ENCODE measurements at places on chromosomes 1 and 21.

DNA sequence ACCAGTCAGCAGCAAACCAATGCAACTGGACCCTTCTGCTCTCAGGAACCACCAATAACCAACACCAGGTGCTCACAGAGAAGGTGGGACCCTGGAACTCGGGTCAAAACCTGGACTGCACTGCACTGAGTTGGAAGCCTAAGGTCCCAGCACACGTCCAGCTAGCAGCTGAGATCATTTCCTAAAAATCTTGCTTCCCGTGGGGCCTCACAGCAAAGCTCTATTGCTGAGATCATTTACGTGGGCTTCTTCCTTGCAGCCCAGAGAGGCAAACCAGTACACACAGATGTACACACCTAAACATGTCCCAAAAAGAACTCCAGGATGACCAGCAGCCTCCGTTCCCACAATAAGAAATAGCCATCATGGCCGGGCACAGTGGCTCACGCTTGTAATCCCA lies 22.8 kb upstream of the STMN1 start:
- no peak for DNase-seq

DNA sequence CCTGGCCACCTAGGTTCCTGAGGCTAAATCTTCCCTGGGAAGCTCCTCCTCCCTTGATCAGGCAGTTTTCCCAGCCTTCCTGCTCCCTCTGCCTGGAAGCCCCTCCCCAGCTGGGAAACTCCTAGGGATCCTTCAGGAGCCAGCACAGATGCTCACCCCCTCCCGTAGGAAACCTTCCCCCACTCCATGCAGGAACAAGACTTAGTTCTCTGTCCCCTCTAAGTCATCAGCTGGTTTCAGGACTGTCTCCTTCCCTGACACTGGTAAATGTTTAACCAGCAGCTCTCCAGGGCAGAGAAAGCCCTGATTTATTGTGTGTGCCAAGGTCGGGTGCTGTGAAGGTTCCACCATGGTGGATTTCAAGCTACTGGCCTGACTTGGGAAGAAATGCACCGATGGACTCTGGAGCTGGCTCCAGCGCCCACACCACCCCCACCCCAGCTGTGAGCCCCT lies 25.0 kb downstream of the TTC39A start:
- DNase-seq = no peak

DNA sequence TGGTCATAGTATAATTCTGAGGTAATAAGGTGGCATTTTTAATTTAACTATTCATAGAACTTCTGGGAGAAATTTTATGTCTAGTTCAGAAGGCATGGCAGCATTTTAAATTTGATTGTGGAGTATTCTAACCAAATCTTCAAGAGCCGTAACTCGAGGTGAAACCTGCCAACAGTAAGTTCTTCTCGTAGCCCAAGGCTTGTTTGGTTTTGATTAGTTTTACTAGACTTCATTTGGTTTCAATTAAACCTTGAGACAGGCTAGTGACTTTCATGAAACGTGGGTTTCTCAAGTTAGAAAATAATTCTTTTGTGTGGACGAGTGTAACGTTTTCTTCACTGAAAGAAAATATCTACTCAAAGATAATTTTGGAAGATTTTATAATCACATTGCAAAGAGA lies 395.5 kb downstream of the USP25 start:
- peak; percentile 15 for DNase-seq

- peak; percentile 11 for DNase-seq
Observed at GRCh38 chr1:170483051-170483450, 48.9 kb upstream of the GORAB start.

DNA sequence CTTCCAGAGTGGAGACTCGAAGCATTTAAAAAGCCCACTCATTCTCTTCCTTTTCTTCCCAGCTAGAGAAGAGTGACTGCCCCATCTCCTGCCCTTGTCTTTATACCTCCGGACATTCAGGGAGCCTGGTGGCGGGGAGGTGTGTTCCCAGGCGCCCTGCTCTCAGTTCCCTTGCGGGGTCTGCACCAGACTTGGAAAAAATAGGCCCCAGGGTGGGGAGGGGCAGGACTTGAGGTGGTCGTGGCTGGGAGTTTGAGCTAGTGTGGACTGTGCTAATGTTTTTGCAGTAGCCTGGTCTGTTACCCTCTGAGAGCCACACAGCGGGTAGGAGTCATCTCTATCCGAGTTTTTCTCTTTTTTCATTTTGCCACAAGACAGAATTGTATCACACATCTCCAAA lies 139.1 kb downstream of the PEX14 start:
- DNase-seq = no peak

DNA sequence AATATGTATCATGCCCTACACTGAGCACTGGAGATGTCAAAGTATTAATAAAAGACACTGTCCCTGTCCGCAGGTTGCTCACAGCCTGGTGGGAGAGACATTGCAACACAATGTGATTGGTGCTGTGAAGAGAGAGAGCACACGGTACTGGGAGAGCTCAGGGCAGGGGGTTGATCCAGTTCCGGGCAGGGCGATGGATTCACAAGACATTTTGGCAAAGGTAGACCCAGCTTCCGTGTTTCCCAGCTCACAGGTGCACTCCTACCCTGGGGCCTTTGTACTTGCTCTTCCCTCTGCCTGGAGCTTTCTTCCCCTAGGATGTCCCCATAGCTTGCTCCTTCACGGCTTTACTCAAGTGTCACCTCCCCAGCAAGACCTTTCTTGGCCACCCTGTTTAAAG lies 1.4 kb downstream of the PLA2G5 start:
- no peak for DNase-seq

- no peak for DNase-seq
Observed at GRCh38 chr1:219387211-219387610, 213.5 kb downstream of the LYPLAL1 start.

- no peak for DNase-seq
Observed at GRCh38 chr1:201767339-201767738, 61.6 kb upstream of the IPO9 start.

DNA sequence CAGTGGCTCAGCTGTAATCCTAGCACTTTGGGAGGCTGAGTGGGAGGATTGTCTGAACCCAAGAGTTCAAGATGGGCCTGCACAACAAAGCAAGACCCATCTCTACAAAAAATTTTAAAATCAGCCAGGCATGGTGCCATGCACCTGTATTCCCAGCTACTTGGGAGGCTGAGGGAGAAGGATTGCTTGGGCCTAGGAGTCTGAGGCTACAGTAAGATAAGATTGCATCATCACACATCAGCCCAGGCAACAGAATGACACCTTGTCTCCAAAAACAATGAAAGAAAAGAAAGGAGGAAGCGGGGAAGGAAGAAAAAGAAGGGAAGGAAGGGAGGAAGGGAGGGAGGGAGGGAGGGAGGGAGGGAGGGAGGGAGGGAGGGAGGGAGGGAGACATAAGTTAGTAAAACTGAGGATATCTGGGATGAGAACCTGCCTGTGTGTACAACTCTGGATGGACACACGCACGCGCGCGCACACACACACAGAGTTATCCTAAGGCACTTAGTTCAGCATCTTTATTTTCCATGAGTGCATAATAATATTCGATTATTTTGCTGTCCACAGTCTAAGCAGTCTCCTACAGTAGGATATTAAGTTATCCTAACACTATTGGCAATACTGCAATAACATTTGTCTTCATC lies 92.9 kb upstream of the LBR start:
- no peak for DNase-seq

GRCh38 chr1:40610156-40610555 lies 55.3 kb downstream of the RIMS3 start:
- DNase-seq = no peak

- DNase-seq = no peak
Observed at GRCh38 chr1:35881850-35882273, 1.1 kb upstream of the AGO1 start.

GRCh38 chr21:44793592-44794374 lies 7.8 kb downstream of the UBE2G2 start:
- no peak for DNase-seq

DNA sequence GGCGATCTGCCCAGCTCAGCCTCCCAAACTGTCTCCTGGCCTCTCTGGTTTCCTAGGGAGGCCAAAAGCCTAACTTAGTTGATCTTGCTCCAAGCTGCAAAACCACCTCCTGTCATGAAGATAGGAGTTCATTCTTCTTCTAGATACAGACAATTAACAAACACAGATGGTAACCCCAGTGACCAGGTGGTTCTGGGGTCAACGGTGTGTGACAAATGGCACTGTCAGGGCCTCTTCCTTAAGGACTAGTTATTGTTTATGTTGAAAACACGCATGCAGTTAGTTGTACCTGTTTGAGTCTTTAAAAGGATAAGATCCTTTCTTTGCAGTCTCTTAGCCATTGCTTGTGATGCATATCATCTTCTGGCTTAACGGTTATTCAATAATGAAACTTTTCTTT lies 4.6 kb upstream of the UMODL1 start:
- DNase-seq = no peak

- DNase-seq = peak; percentile 54
Observed at GRCh38 chr1:68230901-68231626, 1.3 kb downstream of the WLS start.

DNA sequence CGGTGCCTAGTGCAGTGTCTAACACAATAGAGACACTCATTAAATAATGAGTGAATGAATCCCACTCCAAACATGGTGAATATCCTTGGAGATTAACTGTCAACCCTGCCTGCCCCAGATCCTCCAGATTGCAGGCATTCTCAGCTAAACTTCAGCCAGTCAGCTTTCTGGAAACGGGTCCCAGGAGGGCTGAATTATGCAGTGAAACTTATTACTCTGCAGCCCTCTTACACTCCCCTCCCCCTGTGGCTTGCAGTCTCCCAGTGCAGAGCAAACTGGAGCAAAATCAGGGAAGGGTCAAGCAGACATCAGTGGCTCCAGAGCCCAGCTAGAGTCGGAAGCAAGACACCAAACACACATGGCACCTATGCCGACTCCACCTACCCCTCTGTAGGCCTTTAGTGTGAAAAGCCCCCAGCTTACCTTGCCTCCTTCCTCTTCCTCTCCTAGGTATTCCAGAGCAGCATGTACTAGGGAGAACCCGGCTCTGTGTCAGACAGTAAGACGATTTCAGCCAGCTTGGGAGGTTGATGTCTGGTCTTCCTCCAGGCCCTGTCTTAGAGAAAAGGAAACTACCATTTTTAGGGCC lies 6.5 kb upstream of the RGS16 start:
- DNase-seq = peak; percentile 69

GRCh38 chr1:5223206-5223605 lies 568.8 kb downstream of the AJAP1 start:
- peak; percentile 65 for DNase-seq

DNA sequence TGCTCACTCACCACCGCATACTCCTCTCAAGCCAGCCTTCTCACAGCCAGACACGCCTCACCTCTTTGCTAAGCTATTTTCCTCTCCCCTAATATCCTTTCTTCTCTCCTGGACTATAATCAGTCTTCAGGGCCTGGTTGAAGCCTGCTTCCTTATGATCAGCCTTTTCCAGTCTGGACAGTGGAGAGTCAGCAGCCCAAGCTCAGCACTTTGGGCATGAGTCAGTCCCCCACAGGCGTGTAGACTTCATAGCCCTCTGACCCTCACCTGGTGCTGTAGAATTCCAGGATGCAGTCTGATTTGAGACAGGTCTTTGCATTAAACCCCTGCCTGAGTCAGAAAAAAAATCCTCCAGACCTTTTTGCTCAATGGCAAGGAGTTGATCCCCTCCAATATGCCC lies 2.5 kb downstream of the HPCAL4 start:
- DNase-seq = no peak

- DNase-seq = no peak
Observed at GRCh38 chr21:33370305-33370704, 32.9 kb upstream of the IFNGR2 start.

GRCh38 chr1:84267476-84267875 lies 34.0 kb upstream of the SAMD13 start:
- no peak for DNase-seq

GRCh38 chr1:198128533-198128932 lies 28.3 kb upstream of the NEK7 start:
- no peak for DNase-seq

GRCh38 chr1:14543191-14543840 lies 55.2 kb upstream of the KAZN start:
- DNase-seq = no peak

DNA sequence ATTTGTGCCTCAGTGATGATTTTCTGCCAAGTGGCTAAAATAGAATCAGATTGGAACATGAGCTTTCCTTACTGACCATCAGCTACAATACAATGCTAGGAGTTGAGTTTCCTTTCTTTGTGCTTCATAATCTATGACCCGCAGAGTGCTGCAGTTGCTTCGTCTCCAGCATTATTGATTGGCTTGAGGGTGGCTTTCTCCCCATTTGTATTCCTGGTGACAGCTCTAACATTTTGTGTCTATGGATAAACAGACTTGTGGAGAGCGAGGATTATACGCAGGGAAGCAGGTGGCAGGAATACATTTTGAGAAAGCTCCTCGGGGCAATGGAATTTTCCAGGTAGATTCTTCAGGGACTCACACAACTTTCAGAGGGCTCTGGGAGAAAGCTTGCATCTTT lies 223.2 kb downstream of the HHAT start:
- peak; percentile 21 for DNase-seq

DNA sequence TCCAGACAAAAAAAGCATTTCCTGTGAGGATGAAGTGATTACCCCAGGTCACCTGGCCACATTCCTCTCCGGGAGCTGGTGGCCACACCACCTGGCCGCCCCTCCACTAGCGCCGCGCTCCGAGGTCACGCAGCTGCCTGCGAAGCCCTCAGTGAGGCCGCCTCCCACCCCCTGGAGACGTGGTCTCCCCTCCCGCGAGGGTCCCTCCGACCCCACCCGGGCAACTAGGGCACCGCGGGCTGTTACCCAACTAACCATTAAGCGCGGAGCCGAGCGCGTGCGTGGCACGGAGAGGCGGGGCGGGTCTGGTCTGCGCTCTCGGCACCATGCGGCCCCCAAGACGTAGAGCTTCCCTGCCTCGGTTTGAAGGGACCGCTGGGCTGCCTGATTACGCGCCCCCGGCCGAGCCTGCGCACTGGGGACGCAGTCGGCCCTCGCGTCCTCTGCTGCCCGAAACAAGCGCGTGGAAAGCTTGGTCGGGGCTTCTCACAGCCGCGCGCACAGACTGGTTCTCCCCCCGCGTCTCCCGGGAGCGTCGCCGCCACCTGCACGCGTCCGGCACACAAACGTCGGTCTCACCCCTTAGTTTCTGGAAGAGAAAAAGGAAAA lies 106.5 kb downstream of the SLC16A1 start:
- DNase-seq = peak; percentile 89

- DNase-seq = no peak
Observed at GRCh38 chr21:43832158-43832550, 32.9 kb upstream of the AGPAT3 start.

GRCh38 chr1:163701783-163702374 lies 380.1 kb downstream of the NUF2 start:
- DNase-seq = no peak
